ENCODE measurements at places on chromosomes 2 and 18.
A peak's percentile ranks its signal among the peaks of the same experiment; 100 is the strongest.

DNA sequence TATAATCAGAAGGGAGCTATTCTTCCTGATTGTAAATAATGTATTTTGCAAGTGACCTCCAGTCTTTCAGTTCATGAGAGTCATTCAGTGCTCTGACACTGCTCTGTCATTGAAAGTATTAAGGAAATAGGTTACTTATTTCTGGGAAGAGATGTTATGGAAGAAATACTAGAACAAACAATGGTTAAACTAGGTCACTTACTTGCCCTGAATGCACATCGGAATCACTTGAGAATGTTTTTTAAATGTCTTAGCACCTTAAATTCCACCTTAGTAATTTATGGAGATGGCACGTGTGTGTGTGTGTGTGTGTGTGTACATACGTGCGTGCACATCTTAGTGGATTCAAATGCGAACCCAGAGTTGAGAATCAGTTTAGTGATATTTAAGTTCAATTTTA lies 126.6 kb upstream of the KCNH7 start:
- no peak for DNase-seq

DNA sequence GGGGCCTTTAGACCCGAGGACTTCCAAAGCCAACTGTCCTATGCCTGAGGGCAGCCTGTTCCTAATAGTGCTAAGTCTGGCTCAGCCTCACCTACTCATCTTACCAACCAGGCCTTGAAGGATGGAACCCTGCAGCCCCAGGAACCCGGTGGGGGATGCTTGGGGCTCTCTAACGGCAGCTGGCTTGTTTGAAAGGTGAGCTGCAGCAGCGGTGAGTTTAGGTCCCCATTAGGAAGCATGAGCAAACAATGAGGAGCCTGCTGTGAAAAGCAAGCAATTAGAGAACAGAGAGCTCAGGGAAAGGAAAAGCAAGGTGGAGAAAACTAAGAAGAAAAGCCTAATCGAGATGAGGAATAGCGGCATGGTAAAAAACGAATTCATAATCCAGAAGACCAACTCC lies 39.9 kb downstream of the SP110 start:
- DNase-seq = no peak

DNA sequence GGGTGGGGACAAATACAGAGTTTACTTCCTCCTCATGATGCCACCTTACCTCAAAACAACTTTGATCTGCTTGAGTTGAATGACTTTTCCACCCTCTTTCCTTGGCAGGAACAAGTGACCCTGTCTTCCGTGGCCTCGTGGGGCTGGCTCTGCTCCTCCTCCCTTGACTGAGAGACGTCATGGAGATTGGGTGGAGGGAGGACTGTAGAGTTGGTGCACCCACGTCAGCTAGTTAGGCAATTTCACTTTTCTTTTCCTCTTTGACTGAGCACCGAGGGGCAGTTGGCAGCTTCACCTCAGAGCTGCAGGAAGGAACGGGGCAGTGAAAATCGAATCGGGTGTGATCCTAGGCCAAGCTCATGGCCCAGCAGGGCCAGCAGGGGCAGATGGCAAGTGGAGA lies at the start of gene SP140:
SP140 (plus strand) TSS at position 251 of the 400 bp plus-strand sequence; CDS start at position 360, 109 bp downstream.
- DNase-seq = peak; percentile 80

DNA sequence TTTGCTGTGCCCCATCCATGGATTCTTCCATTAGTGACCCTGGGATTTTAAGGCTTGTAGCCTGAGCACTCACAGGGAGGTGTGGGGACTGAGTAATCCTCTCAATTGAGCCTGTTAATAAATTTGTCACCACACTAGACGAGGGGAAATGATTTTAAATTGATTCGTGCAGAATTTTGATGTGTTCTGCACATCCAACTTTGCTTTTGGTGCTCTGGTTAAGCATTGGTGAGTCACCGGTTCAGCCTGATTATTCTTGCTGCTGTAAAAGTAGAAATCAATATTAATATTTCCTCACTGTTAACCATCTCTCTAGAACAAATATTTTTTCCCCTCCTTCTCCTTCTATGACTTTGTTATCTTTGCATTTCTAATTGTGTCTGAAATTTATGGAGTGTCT lies 482.0 kb downstream of the TSN start:
- no peak for DNase-seq

DNA sequence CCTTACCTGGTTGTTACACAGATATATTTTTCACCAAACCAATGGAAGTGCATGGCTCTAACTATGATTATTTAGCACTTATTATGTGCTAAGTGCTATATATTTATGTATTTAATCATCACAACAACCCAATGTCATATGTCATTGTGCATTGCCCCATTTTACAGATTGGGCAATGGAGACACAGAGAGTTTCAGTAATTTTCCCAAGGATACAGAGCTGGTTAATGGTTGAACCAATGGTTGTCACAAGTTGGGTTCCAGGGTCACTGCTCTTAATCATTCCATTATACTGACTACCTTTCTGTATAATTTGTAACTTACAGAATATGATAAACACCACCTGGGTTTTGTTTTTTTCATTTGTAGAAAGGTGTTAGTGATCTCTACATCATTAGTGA lies 29.2 kb downstream of the NOSTRIN start:
- DNase-seq = no peak

GRCh38 chr2:10935953-10936942 lies 24.5 kb downstream of the KCNF1 start:
- DNase-seq = no peak

- DNase-seq = no peak
Measured at GRCh38 chr18:37419315-37419714, 146.3 kb downstream of the CELF4 start.

DNA sequence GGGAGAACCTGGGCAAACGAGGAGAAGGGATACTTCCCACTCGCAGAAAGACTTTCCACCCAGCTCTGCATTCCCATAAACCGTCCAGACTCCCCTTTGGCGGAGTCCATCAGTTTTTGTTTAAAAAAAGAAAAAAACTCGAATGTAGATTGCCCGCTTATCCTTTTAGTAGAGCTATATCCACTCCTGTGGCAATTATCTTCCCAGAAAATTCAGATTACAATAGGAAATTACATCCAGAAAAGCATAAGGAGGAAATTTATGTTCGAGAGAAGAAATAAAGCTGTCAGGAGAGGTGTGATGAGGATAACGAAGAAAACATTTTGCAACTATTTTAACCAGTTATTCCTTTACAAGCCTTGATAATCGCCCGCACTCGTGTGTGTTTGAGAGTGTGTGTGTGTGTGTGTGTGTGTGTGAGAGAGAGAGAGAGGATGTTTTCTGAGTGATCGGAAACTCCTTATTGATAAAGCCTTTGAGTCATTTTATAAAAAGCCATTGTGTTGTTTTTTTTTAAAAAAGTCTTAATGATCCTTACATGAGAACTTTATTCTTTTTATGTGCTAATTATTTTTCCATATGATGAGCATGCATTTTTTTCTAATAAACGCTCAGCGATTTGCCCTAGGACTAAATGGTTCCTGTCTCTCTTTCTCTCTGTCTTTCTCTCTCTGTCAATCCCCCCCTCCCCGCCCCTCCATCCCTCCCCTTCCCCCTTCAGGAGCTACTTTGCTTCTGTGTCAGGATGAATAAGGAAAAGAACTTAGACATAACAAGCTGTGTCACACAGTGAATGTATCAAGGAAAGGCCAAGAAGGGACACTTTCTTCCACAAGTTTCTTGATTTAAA lies 1.1 kb upstream of the PPP3R1 start:
- DNase-seq = no peak

GRCh38 chr2:171957061-171957460 lies 34.8 kb downstream of the HAT1 start:
- DNase-seq = no peak

GRCh38 chr2:110854355-110855081 lies 122.1 kb downstream of the ACOXL start:
- DNase-seq = no peak

GRCh38 chr2:226136739-226137138 lies 662.9 kb downstream of the IRS1 start:
- DNase-seq = no peak

GRCh38 chr2:20378891-20379519 lies 28.4 kb upstream of the PUM2 start:
- no peak for DNase-seq

GRCh38 chr2:86592547-86593230 lies 29.4 kb upstream of the CHMP3 start:
- no peak for DNase-seq

Measured in GM12878 (cell line).